Mucosa of descending colon (tissue), 3 donors: ENCODE measurements at places on chromosomes 2 and 18. TPM values are rescaled to one million over a fixed set of nuclear protein-coding genes. Genes with fewer than 3 reads are reported as not detected.

The AGXT gene
- total RNA-seq: 4.1 TPM

The NAT8 gene
- not detected for total RNA-seq

The HIBCH gene
- 46.5 TPM for total RNA-seq

DNA sequence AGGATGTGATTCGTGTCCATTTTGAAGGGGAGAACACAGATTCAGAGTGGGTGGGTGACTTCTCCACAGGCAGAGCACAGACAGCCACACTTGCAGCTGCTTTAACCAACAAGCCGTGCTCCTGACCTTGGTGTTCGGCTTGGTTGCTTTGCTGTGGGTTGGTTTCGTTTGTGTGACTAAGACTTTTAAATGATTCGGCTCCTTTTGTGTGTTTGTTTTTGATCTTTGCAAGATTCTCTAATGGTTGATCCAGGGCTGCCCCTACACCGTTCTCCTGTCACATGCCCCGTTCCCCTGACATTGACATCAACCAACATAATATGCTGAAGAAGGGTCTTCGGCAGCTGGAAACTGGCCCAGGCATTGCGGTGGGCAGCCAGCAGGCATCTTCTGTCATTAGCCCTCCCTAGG is 95.9 kb upstream of the MBOAT2 start:
- no peak for DNase-seq

DNA sequence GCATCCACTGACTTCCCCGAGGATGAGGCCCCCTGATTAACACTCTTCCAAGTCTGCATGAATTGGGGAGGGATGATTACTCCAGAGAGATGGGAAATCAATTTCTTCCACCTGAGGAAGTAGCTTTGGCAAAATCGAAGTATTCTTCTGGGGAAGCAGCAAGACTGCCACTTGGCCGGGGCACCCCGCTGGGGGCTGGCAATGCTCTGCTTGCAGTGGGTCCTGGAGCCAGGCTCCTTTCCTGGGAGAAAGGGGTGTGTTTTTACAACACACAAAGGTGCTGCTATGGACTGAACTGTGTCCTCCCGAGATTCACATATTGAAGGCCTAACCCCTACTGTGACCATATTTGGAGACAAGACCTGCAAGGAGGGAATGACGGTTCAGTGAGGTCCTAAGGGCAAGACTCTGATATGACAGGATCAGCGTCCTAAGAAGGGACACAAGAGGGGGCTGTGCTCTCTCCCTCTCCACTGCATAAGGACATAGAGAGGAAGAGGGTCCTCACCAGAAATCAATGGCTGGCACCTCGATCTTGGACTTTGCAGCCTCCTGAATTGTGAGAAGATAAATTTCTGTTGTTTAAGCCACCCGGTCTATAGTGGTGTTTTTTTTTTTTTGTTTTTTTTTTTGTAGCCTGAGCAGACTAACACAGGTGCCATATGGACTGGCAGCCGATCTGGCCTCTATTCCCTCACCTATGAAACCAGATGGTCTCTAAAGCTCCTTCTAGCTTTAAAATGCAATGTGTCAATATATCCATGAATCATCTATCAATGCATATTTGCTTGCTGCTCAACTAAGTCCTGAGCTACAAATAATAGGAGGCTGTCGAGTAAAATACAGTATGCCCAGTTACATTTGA is 3.6 kb upstream of the SMARCAL1 start:
- DNase-seq: no peak

- DNase-seq: no peak
Observed at GRCh38 chr2:235986361-235986760, 181.8 kb downstream of the GBX2 start.

- no peak for DNase-seq
Observed at GRCh38 chr2:37555457-37555856, 116.0 kb downstream of the CDC42EP3 start.

DNA sequence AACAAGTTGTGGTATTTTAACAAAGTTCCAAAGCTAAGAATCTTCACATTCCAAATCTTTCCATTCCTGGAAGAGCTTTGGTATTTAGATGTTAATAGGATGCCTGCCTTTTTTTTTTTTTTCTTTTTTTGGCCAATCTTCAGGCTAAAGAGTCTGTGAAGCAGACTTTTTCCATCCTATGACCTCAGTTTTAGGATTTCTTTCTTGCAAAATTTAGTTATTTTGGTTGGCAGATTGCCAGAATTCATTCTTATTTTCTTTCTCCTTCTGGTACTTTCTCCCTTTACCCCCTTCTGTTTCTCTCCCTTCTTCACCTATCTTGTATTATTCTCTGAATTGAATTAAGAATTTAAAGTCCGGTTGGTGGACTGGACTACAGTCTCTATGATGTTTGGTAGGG is 217.8 kb upstream of the REV1 start:
- DNase-seq: no peak

DNA sequence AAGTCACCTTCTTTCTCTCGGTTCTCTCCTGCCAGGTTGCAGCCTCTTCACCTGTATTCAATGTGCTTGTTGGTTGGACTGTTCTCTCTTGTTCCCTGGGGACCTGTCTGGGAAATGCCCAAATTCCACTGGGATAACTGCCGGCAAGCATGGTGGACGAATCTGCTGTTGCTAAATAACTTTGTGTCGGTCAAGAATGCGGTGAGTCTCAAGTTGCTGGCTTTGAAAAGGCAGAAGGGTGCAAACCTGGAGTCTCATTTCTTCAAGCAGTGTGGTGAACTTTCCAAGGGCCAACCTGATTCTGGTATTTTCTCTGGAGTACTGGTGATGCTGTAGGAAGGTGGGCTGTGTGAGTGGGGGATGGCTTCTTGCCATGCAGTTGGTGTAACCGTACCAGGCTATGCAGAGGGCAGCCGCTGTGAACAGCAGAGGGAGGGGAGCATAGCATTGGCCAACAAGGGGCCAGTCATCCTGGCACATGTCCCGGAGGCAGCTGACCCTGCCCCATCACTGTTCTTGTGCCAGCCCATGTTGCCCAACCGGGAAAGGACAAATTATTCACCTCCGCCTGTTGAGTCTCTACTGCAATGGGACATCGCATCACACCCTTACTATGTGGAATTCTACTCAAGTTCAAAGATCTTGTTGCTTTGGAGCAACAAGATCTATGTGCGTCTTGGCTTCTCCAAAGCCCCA is 88.1 kb upstream of the SEC11C start:
- no peak for DNase-seq

DNA sequence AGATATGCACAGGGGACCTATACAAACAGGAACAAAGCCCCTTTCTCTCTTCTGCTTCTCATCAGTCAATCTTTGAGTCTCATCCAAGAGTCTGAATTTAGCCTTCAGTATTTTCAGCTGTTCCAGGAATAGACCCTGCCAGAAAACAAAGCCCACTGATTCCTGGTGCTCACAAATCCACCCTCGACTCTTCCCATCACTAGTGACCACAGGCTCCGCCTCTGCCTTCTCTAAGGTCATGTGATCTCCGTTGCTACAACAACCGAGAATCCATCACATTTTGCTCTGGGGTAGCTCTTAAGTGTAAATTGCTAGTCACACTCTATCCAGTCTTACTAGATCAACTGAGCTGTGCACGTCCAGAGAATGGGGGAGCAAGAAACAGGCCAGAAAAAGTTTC is 46.4 kb upstream of the SPTBN1 start:
- DNase-seq: no peak

- no peak for DNase-seq
Observed at GRCh38 chr2:10817413-10817812, 4.8 kb upstream of the PDIA6 start.

DNA sequence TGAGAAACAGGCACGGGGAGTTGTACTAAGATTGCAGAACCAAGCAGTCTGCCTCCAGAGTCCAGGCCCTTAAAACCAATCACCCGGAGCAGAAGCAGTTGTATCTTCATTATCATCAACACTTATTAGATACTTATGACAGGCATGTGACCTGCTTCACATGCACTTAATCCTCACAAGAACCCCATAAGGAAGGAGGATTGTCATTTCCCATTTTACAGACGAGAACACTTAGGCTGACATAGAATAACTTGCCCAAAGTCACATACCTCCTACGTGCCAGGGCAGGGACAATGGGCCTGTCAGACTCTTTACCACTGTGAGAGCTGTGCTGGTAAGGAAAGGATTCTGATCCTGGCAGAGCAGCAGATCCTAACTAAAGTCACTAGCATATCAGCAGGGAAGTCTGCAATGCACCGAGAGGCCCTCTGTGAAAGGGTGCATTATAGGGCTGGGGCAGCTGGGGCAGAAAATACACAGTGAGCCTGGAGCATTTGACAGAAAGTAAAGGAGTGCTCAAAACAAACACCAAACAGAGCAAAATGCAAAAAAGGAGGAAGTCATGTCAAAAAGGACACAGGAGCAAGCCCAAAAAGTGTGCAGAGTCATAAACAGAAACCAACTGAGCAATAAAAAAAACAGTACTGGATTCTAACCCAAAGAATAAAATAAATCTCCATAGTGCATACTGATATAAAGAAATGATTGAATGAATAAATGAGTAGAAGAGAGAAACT is 55.9 kb upstream of the SP3 start:
- DNase-seq: no peak
